Kasumi-1 (cell line): ENCODE measurements at places on chromosomes 1 and 21.

DNA sequence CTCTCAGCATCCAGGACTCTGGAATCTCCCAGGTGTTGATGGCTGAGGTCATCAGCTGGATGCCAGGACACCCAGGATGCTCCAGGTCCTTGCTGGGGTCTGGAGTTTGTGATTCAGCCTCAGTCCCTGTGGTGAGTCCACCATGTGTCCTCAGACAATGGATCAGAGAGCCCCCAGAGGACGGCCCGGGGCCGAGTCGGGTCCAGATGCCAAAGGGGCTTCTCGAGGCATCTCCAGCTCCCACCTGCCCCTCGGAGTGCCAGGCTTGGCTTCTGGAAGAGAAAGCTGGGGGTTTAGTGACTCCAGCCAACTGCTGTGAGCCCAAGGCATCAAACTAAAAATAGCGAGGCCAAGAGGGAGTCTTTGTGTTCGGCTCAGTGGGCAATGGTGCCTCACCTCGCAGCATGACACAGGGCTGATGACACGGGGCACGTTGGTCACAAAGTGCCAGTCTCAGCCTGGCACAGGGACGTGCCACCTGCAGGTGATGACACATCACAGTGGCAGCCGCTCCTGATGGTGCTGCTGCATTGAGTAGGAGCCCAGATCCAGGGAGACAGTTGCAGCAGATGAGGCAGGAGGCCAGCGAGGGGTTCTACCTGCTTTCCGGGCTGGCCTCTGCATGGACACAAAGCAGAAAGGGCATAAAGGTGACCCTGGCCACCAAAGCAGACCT, 10.6 kb downstream of the PDE9A start:
- DNase-seq, result no peak

GRCh38 chr1:106548726-106549125, 507.7 kb upstream of the PRMT6 start:
- no peak for DNase-seq

GRCh38 chr1:96772349-96772748, 50.8 kb downstream of the PTBP2 start:
- DNase-seq, result no peak

DNA sequence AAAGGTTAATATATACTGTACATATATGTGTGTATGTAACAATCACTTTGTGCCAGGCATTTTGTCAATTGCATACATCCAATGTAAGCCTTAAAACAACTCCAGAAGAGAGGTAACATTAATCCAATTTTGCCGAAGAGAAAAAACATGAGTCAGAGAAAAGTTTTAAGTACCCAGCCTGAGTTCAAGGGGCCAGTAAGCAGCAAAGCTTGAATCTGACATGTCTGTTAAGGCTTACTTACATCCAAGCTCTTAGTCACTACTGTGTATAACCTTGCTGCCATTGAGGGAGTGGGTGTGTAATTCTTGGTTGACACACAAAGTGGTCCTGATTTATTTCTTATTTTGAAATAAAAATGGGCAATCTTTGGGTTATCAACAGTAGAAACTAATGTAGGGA, 360.4 kb upstream of the LYPLAL1 start:
- no peak for DNase-seq

DNA sequence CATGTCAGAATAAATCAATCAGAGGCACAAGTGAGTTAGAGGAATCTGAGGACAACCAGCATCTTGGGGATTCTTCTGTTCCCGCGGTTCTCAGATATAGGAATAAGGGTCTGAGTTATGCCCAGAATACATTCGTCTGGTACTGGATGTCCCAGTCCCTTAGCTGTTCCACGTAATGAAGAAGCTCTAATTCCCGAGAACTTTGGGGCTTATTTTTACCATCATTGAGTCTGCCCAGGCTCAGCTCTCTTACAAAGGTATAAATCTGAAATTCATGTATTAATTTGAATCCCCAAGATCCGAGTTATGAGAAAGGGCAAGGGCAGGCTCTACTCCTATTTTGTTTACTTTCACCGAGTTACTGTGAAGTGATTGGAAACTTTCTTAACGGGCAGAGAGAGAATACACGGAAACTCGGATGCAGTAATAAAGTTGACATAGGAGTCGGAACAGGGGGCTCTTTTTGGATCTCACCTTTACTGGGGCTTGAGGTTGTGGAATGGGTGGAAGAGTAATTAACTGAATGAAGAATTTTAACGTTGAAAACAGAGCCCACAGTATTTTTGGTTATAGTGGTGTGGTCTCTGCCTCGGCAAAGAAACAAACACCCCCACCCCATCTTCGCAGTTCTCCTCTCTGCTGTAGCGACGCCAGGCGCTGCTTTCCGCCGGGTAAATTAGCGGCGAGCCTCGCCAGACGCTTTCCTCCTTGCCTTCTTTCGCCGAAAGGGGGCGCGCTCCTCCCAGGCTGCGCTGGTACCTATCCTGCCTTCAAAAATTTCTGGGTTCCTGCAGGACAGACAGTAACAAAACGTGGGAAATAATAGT, 7.1 kb downstream of the PRRX1 start:
- DNase-seq, result no peak

DNA sequence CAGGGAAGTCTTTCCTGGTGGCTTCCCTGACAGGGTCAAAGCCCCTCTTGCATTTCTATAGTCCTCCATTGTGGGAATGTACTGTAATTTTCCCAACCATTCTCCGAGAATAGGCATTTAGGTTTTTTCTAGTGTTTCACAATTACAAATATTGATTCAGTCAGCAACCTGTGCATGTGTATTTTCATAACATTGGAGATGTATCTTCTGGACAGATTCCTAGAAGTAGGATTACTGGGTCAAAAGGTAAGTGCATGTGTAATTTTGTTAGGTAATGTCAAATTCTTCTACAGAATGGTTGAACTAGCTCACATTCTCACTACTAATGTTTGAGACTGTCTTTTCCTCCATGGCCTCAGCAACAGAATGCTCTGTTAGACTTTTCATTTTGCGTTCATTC, 8.3 kb upstream of the PLA2G2A start:
- no peak for DNase-seq

- DNase-seq, result peak; percentile 52
Observed at GRCh38 chr1:201542309-201543035, 3.5 kb downstream of the NAV1 start.

GRCh38 chr1:97120806-97121205, 399.2 kb downstream of the PTBP2 start:
- DNase-seq, result no peak

DNA sequence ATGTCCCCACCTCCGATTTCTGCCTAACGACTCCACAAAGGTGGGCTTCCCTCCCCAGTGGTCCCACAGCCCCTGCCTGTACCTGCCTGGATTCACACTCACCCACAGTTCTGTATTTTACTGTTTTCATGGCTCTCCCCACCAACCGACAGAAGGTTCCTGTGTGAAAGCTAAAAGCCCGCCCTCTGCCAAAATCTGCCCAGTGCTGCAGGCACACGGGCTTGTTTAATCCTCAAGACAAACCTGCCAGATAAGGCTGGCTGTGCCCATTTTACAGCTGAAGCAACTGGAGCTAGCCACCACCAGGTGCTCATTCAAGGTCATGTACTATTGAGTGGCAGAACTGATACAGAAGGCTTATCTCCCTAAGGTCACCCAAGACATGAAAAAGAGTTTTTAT, 114.5 kb downstream of the HIVEP3 start:
- DNase-seq, result peak; percentile 17

DNA sequence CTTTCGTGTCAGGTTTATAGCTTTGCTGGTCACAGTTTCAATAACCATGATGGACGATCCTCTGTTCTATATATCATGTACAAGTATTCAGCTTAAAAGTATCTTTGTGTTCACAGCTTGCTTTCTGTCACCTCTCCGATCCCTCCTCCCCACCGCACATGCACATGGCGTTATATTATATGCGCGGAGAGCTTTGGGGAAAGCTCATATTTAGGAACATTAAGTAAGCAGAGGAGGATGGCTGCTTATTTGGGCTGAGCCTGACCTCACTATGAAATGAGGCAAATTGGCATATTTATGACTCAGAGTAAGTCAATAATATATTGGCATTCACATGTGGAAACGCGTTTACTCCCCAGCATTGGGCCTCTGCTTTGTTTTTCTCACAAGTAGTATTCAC, 360.5 kb downstream of the HLX start:
- no peak for DNase-seq

GRCh38 chr1:108531444-108531843, 28.5 kb upstream of the EEIG2 start:
- DNase-seq, result no peak

GRCh38 chr1:221869779-221870178, 127.9 kb upstream of the DUSP10 start:
- DNase-seq, result no peak

DNA sequence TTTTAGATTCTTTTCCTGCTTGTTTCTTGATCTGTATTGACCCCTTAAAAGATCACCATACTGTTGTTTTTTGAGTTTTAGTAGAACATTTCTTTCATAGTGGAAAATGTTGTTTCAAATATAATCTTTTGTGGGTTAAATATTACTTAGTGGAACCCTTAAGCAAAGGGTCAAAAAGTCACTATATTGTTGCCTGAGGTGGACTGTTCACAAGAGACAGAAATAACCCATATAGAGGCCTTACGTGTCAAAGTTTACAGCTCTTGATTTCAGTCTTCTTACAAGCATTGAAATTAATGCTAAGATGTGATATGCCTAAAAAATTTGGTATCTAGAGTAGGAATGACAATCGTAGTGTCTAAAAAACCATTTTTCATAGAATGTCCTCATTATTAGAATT, 6.3 kb downstream of the DNAJB4 start:
- no peak for DNase-seq

GRCh38 chr1:212410231-212410820, 4.4 kb downstream of the PACC1 start:
- peak; percentile 30 for DNase-seq
